Stimulated activated CD4-positive, alpha-beta T cell treated with anti-CD3 and anti-CD28 coated beads, TNF-alpha, amount 100 ng/mL, for 24 hours (primary cell): ENCODE measurements at places on chromosomes 7 and 10.

DNA sequence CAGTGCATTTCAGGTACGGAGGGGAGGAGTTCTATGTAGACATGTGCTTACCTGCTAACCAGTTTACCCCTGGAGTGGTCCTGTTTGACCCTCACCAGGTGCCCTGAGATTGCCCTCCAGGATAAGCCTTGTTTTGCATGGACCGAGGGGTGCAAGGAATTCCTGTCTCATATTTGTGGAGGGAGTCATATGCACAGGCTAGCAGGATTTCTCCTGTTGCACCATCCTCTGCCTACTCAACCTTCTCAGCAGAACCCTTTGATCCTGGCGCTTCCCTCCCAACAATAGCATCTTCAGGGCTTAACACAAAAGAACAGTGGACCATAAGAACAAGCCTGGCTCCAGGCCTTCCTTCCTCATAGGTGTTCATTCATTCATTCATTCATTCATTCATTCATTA lies 7.2 kb downstream of the TRPV6 start:
- no peak for DNase-seq

DNA sequence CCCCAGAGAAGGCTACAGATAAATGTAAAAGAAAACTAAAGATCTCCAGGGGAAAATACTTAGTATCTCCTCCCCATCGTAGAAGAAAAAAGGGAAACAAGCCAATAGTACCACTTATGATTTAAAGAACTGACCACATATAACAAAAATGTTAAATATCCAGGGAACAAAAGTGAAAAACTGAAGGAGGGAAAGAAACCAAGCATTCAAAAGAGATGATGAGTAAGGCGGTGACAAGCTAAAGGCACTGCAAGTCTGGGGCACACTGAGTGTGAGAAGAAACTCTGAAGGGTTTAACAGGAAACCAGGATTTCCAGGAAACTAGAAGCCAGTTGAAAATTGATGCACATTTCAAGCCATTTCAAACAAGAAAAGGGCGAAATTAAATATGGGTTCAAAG lies 226.3 kb downstream of the AHR start:
- DNase-seq: no peak

GRCh38 chr10:42753507-42754154 lies 29.0 kb upstream of the BMS1 start:
- DNase-seq: no peak

DNA sequence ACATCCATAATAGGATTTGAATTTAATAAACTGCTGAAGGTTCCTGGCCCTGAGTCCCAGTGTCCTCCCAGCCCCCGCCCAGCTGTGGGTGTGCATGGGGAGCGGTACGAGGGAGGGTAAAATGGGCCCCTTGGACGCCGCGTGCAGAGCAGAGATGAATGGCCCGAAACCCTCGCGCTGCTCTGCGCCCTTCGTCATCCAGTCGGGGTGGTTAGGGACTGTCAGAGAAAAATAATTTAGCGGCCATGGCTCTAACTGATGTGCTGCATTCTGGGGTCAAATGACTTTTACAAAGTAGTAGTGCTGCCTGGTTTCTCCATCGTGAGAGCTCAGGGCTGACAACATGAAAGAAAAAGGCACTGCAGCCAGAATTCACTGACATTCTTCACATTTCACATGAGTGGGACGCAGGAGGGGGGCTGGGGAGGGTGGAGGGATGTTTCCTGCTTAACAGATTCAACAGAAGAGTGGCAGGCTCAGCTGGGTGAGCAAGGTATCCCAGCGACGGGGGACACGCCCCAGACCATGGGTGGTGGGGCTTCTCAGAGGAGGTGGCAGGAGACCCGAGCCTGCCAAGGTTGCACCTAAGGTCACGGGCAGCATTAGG lies 304.5 kb downstream of the WDR37 start:
- no peak for DNase-seq

DNA sequence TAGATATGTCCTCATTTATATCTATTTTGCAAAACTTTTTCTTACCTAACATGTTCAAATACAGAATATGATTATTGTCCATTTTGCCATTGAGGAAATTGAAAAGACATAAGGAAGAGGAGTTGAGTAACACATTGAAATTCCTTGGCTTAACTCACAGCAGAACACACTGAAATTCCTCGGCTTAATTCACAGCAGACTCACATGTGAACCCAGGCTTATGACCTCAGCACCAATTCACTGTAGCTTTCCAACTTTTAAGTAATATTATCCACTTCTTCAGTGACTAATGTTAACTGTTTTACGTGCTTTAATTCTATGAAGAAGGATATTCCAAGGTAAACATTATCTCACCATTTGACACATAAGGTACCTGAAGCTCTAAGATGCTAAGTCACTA lies 597.5 kb upstream of the PFKP start:
- DNase-seq: no peak

DNA sequence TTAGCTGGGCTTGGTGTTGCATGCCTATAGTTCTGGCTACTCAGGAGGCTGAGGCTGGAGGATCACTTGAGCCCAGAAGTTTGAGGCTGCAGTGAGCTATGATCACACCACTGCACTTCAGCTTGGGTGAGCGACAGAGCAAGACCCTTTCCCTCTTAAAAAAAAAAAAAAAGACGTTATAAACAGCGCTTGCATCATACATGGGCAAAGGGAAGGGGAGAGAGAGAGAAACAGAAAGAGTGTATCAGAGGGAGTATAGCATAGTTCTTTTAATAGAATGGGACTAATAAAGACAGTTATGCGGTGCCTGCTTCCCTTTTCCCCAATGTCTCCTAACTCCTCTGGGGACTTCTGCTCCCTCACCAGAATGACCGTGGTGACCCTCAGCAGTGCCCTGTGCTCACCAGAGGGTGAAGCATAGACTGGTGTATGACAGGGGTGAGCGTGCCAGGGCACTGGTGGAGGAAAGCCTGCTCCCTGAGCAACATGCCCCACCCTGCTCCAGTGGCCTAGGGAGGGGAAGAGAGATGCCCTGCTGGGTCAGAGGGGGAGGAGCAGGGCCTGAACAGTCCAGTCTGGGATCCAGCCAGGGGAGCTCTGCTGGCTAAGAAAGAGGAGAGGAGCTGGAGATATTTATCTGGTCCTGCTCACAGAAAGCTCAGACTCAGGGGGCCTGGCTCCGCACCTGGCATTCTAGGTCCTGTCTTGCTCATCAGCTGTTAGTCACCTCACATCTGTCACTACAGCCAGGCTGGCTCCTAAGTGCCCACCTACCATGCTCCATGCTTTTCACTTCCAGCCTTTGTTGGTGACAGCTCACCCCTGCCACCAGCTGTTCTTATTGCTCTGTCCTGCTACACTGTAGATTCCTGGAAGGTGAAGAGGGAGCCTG lies 2.2 kb downstream of the PDZD7 start:
- DNase-seq: no peak

DNA sequence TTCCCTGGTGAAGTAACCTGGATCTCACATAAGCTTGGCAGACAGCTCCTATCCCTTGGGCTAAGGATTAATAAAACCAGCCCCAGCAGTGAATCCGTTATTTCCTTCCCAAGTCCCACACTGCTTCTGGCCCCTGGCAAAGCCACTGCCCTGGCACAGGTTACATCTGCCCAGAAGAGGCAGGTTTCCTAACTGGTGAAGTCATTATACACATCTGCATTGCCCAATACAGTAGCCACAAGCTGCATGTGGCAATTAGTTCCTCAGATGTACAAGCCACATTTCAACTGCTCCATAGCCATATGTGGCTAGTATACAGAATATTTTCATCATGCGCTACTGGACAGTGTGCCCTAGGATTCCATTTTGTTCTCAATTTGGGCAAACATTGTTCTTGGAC lies 273.0 kb downstream of the GRM8 start:
- no peak for DNase-seq

DNA sequence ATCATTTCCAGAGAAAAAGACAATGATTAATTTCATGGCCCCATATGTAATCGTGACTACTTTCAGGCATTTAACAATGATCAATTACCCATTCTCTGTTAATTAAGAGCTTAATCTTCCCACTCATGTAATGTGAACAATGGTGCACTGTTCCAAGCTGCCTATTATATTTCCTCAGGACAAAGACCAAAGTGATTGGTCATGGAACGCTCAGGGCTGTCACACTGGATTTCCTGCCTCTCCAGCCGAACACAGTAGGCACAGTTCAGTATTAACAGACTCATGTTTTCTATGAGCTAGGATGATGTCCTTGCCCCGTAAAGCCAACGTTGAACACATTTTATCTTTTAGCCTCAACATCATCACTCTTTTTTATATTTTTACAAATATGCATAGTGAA lies 142.7 kb upstream of the FZD8 start:
- no peak for DNase-seq

GRCh38 chr7:100441641-100442535 lies 5.6 kb upstream of the PPP1R35 start:
- DNase-seq: no peak

- DNase-seq: no peak
Observed at GRCh38 chr10:48406204-48406603, 99.7 kb downstream of the MAPK8 start.

GRCh38 chr7:20454202-20454601 lies 123.5 kb downstream of the ITGB8 start:
- DNase-seq: no peak

DNA sequence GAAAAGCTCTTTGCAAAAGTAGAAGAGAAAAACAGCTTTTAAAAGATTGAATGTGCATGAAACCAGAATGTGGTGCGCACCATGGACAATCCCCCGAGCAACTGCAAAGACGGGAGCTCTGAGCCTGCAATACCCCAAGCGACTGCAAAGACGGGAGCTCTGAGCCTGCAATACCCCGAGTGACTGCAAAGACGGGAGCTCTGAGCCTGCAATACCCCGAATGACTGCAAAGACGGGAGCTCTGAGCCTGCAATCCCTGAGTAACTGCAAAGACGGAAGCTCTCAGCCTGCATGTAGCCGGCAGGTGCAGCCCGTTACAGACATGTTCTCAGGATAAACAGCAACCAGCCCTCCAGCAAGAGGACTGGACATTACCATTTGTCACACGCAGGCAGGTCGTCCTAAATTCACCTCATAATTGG lies 6.2 kb downstream of the ZNF775 start:
- DNase-seq: no peak

DNA sequence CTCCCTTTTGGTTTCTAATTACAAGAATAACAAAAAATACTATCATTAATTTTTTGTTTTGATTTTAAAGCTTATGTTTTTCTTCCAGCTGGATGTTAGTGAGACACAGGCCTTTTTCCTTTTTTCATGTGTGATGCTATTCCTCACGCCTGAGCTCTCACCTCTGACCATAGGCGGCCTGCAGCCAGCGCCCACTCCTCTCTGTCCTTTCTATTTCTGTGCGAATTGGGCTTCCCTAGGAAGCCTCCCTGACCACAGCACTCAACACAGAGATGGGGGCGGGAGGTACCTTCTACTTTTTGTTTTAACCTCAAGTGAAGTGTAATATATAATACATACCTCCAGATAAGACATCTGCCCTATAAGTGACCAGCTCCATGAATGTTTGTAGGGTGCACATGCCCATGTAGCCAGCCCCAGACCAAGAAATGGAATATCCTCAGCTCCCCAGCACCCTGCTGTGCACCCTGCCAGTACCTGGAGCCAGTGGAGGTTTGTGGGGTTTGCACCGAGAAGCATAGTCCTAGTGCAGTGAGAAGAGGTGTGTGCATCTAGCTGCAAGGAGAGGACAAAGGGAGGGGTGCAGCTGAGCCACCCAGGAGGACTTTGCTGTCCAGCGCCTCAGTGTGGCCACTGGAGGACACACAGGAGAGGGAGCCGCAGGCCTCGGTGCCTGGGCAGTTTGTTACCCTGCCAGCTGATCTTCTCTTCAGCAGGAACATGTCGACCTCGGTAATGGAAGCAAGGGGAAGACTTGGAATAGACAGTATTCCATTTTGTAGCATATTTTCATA lies 38.5 kb downstream of the BNIP3 start:
- no peak for DNase-seq

DNA sequence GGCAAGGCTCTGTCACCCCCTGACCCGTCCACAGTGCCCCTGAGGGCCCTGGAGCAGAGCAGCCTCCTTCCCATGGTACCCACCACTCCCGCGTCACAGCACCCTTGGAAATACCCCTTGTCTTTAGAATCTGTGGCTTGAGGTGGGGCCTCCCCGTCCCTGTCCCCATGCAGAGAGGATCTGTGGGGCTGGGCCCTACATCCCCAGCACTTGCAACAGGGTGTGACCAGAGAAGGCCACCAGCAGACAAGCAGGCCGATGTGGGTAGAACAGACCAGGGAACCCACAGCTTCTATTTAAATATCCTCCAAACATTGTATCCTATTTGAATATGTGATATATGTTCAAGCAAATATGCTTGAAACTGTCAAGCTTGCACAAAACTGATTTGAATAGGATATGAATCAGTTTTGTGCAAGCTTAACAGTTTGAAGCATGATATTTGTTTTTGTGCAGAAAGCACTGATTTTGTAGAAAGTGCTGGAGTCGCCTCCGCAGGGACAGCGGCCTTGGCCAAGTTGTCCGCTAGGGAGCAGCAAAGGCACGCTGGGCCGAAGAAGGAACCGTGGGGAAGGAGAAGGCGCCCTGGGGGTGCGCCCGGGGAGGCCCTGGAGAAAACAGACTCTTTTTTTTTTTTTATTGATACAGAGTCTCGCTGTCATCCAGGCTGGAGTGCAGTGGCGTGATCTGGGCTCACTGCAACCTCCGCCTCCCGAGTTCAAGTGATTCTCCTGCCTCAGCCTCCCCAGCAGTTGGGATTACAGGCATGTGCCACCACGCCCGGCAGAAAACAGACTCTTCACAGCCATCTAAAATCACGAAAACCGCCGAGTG lies 2.2 kb downstream of the CFAP46 start:
- DNase-seq: no peak

GRCh38 chr10:110172155-110172554 lies 35.2 kb upstream of the MXI1 start:
- DNase-seq: no peak

DNA sequence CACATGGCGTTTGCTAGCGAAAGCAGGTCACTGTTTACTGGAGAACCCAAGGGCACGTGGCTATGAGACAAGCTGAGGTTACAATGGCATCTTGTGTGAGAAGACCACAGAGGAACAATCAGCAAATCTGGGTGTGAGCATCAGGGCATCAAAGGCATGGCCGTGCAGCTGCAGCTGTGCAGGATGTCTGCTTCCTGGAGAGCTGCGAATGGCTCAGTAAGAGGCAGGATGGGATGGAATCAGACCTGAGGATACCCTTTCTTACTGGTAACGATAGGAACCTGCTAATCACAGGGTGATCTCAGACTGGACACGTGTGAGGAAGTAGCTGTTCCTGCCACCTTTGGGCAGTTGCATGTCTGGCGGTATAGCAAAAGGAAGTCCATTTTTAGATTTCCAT lies 119.5 kb downstream of the RNF216 start:
- no peak for DNase-seq

GRCh38 chr7:52502281-52502680 lies 533.2 kb upstream of the POM121L12 start:
- no peak for DNase-seq

DNA sequence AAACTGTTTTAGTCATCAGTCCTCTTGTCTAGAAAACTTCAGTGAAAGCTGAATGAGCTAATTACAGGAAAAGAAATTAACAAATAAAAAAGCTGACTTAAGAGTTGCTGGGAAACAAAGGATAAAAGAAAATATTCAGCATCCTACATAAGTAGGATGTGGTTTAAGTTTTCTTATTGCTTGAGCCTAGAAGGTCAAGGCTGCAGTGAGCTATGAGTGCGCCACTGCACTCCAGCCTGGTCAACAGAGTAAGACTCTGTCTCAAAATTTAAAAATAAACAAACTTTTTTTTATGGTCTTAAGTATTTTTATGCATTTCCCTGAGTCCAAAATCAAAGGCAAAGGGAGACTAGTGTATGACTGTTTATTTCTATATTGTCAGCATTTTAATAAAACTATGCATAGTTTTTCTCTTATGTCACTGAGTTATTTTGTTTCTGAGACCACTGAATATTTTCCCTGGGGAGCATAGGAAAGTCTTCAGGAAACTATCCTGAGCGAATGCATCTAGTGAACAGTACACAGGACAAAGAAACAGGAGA lies 40.0 kb upstream of the LRRN3 start:
- DNase-seq: no peak
